CD4-positive, alpha-beta T cell treated with Interleukin-2 at 100 ng/mL for 4 hours (primary cell): ENCODE measurements at places on chromosomes 12 and 14.

GRCh38 chr12:112963227-112963861, 15.0 kb upstream of the OAS2 start:
- no peak for DNase-seq

DNA sequence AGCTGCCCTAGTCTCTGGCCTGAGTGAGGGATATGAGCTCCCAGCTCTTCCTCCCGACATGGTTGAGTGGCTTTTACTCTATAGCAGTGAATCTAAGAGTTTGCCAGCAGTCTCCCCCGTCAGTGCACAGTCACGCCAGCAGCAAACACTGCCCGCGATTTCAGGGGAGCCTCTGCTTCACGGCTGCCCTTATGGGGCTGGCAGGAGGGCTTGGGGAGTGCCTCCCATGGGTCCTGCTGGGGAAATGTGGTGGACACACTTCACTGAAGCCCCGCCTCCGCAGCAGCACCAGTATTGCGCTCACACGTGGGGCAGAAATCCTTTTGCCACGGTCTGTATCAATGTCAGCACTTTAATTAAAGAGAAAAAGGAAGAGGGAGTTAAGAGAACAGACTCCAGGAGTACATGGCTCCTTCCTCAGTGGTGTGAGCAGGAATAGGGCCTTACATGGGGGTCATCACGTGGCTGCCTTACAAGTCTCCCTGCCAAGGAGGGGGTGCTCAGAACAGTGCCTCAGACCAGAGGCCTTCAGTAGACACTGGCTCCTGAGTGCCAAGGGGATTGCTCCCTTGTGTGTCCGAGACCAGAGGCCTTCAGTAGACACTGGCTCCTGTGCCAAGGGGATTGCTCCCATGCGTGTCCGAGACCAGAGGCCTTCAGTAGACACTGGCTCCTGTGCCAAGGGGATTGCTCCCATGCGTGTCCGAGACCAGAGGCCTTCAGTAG, 55.7 kb downstream of the SFSWAP start:
- DNase-seq = no peak

- no peak for DNase-seq
Observed at GRCh38 chr14:90839889-90840266, 23.6 kb upstream of the TTC7B start.

DNA sequence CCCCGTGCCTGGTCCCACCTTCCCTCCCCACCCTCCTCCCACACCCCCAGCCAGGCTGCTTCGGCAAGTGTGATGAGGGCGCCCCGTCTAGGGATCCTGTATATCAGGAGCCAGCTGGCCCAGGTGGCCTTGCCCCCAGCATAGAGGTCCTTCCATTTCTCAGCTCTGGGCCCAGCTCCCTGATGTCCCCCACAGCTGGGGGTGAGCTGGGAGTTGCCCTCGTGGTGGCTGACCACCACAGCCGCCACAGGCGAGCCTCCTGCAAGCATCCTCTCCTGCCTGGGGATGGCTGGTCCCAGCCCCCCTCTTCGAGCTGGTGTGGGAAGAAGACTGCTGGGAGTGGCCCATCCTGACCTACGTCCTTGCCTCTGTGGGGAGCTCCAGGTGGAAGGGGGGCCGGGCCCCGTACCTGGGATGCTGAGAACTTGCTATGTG, 7.4 kb downstream of the ASPG start:
- no peak for DNase-seq

DNA sequence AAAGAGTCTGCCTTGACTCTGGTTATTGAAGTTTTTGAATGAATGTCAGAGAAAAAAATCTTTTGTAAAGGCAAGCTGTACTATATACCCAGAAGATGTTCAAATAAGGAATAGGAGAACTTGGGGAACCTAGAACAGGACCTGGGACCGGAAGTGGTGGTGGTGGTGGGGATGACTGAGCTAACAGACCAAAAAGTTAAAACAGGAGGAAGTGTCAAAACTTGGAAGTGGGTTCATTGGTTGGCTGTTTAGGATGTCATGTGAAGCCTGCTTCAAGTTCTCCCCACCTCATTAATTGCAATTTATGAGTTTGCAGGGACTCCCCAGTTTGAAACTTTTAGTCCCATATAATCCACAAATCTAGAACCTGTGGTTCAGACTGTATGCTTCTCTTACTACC, 26.2 kb downstream of the PLXNC1 start:
- DNase-seq = peak; percentile 24

DNA sequence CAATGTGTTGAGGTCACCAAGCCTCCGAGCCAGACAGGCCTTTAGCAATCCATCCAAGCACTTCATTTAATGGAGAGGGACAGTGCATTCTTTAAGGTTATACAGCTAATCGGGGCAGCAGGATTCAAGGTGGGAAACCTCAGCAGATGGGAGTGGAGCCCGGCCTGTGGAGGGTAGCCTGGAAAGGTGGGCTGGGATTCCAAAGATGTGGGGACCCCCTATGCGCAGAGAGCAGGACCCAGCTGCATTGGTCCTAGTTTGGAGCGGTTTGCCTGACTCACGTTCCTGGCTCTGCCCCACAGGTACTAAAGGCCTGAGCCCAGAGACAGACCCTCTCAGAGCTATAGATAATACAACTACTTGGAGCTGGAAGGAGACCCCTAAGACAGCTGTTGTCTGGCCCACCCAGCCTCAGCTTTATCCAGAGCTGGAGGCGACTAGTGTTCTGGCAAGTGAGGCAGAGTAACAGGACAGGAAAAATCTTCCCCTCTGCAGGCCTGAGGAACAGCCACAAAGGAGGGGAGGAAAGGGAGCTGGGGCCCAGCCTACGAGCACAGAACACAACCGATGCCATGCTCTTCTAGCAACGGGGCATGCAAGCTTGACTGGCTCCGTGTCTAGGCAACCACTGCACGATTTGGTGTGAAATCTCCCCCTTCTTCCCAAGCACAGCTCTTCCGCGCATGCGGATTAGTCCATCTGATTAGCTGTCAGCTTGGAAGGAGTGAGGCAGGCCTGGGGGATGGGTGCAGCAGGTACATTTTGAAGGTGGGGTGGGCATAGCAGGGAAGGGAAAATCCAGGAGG, 1.1 kb upstream of the MYH7 start:
- DNase-seq = no peak

- DNase-seq = no peak
Observed at GRCh38 chr12:28507867-28508266, 317.6 kb downstream of the CCDC91 start.

DNA sequence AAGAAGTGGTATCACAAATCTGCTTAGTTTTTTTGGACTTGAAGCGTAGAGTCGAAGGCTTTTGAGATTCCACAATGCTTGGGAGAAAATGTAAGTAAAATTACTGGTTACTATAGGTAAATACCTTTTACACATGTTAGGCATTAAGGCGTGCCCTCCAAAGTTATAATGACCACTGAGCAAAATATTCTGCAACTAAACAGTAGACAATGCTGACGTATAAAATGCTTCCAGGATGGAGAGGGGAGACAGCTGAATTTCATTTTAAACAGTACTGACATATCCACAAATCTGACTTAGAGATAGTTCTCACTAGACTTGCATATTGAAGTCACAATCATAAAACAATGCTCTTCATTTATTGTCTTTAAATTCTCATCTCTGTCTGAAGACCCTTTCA, 144.5 kb upstream of the DCN start:
- no peak for DNase-seq

GRCh38 chr12:102551186-102551585, 70.8 kb upstream of the IGF1 start:
- no peak for DNase-seq

DNA sequence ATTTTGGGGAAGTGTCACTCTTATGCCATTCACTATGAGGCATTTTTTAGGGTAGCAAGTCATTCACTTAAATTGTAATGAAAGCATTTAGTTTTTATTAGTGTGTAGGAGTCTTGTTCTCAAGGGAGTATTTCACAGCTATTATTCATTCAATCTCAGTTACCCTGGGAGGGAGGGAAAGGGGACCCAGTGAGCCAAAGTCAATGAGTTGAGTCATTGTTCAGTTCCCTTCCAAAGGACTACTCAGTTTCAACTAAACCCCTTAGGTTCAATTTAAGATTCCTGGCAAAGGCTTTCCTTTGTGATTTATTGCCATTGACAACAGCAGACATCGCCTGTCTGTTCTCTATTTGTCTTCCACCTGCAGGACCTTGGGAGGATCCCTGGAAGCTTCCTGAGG, 29.3 kb upstream of the RASSF8 start:
- no peak for DNase-seq

DNA sequence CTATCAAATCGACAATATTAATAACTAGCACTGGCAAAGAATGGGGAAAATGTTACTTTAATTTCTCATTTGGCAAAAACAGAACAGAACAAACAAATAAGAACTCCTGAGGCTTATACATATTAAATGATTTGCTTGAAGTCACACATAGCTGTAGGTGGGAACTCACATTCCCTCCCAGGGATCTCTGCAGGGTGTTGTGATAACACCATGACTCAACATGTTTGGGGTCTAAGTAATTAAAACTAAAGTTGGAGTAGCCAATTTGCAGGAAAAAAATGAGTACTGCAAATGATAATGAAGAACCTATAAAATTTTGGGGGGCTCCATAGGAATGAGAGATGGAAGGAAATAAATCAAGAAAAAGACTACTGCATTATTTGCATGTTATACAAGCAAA, 27.5 kb downstream of the UNC79 start:
- no peak for DNase-seq

GRCh38 chr12:80627782-80628181, 79.7 kb upstream of the MYF6 start:
- no peak for DNase-seq

DNA sequence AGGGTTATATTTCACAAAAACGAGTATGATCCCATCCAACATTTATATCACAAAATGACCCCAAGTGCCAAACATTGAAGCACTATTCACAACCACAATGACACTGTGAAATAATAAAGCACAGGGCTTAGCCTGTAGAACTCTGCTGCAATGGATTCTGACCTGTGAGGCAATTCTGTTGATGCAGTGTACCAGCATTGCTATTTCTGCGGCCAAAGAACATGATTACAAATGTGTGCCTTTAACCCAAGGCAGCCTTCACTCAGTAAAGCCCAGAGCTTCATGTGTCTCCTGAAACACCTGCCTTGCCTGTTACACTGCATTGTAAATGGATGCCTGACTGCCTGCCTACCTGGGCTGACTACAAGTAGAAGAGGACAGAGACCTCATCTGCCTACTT, 158.0 kb downstream of the PPM1H start:
- DNase-seq = no peak

- no peak for DNase-seq
Observed at GRCh38 chr12:21989819-21990412, 48.7 kb upstream of the ABCC9 start.

DNA sequence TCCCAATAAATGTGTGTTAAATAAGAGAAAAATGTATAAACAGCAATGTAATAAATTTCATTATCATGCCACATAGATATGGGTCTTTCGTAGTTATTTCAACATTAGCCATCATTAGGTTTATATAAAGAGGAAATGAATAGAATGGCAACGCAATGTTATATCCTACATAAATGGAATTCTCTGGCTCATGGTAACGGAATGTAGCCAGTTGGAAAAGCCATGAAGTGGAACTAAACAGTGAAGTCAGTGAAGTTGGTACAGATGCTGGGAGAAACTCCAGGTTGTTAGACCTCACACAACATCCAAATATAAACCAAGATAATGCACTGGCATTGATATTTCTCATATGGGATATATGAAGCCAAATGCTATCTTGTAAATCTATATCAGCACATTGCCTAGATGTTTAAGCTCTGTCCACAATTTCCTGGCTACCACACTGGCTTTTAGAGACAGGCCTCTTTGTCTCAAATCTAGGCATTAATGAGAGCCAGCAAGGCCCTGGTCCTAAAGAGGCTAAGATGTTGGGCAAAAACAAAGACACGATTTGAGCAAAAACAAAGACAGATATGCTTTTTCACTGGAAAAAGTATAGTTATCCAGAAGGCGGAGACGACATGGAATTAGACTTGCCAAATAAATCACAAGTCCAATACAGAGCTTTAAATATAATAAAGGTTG, 861.0 kb downstream of the RPS29 start:
- no peak for DNase-seq

GRCh38 chr14:76729258-76729657, 32.0 kb upstream of the VASH1 start:
- no peak for DNase-seq

DNA sequence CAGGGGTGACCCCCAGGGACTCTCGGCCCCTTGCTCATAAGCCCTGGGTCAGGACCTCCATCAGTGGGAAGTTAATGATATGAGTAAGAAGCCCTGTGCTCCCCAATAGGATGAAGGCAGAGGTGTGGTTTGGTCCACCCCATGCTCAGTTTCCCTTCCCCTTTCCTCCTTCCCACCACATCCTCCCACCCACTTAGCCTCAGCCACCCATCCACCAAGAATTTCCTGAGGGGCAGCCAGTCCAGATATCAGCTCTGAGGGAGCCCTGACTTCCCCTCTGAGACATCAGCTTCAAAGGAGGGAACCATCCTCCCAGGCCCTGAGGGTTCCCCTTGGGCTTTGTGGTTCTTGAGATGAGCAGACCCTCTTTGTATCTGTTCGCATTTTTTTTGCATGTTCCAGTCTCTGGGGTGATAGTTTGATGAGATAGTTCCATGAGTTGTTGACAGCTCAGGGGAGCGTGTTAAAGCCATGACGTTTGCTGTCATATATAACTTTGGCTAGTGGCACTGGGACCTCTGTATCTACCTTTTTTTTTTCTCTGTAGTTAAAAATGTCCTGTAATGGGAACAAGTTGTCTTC, 71.2 kb downstream of the LGMN start:
- DNase-seq = no peak

- DNase-seq = no peak
Observed at GRCh38 chr12:41418586-41418985, 230.5 kb downstream of the PDZRN4 start.

- no peak for DNase-seq
Observed at GRCh38 chr12:100857418-100857817, 62.8 kb downstream of the ANO4 start.

DNA sequence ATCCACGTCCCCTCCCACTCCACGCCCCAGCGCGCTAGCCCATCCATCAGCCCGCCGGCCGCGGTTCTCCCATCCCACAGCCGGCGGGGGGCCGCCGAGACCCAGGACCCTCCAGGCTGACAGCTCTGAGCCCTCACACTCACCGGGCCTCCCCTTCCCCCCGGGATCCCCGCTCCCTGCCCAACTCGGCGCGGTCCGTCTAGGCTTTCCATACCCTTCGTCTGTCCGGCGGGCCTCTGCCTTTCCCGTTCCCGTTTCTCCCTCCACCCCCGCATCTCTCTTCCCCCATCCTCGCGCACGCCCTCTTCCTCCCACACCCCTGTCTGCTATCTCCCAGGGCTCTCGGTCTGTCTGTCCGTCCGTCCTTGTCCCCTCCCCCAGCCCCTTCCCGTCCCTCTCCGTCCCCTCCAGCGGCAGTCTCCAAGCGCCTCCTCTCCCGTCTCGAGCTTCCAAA, 726 bp downstream of the ZFHX2 start:
- DNase-seq = no peak

- DNase-seq = no peak
Observed at GRCh38 chr12:128111333-128111732, 155.6 kb upstream of the TMEM132C start.

GRCh38 chr12:95169368-95169767, 47.9 kb downstream of the FGD6 start:
- DNase-seq = no peak

- no peak for DNase-seq
Observed at GRCh38 chr14:50059763-50060616, 56.4 kb downstream of the VCPKMT start.
